Vagina (tissue), 2 donors: ENCODE measurements at places on chromosomes 12 and 14.

DNA sequence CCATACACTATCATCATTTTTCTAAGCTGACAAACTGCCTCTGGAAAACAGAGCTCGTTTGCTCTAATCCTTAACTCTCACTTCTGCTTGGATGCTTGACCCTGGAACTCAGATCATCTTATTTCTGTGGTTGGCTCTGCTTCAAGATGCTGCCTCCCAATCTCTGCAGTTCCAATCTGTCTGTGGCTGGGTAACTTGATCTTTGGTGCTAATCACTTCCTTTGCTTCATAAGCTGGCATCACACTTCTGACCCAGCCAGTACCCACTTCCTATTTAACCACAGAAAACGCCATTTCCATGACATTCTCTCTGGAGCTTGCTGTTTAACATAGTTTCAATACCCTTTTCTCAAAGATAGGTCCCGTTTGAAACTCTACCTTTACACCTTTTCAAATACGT, 254.2 kb downstream of the ACSS3 start:
- DNase-seq, result no peak

- no peak for DNase-seq
Measured at GRCh38 chr12:107762874-107763273, 1.9 kb upstream of the PRDM4 start.

DNA sequence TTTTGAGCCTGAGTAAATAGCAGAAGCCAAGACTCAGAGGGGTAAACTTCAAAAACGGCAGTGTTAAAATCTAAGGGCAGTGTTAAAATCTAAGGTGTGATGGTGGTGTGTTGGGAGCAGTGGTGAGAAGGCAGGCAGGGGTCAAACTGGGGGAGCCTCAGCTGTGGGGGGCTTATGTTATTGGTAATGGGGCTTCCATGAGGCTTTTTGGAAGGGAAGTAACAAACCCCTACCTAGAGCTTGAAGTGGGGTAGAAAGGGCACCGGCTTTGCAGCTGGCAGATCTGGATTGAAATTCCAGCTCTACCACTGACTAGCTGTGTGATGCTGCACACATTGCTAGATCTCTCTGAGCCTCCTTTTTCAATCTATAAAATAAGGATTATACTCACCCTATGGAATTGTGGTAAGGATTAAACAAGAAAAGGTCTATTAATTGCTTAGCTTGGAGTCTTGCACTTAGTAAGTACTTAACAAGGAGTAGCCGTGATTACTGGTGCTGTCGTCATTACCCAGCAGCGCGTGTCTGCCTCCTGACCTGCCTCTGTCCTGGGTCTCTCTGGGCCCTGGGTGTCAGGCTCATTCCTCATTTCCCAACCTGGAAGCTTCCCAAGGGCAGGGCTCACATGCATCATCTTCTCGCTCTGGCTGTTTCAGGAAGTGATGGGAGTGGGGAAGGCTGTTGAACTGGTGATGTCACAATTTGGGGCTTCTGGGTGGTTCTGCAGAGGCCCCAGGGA, 18.5 kb upstream of the KRT80 start:
- DNase-seq, result no peak

GRCh38 chr12:114685320-114685781, 1.4 kb upstream of the TBX3 start:
- no peak for DNase-seq
